ENCODE measurements at places on chromosomes 12 and 14.

GRCh38 chr12:10279937-10280336 lies 27.7 kb upstream of the KLRD1 start:
- no peak for DNase-seq

DNA sequence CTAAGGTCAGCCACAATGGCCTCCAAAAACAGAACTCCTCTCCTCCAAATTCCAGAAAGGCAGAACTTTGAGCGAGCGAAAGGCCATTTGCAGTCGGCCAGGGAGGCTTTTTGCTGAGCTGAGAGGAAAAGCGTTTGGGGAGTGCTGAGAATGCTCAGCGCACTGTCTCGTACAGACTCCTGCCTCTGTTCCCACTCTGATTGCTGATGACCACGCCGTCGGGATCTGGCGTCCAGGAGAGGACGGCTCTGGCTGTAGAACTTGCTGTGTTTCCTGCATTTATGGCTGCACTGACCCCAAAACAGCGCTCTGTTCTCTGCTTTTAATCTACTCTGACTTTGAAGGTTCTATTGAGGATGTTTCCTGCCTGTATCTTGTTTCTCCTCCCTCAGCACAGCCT lies 82.4 kb upstream of the WSCD2 start:
- no peak for DNase-seq

GRCh38 chr12:5384015-5384414 lies 47.9 kb upstream of the NTF3 start:
- no peak for DNase-seq

DNA sequence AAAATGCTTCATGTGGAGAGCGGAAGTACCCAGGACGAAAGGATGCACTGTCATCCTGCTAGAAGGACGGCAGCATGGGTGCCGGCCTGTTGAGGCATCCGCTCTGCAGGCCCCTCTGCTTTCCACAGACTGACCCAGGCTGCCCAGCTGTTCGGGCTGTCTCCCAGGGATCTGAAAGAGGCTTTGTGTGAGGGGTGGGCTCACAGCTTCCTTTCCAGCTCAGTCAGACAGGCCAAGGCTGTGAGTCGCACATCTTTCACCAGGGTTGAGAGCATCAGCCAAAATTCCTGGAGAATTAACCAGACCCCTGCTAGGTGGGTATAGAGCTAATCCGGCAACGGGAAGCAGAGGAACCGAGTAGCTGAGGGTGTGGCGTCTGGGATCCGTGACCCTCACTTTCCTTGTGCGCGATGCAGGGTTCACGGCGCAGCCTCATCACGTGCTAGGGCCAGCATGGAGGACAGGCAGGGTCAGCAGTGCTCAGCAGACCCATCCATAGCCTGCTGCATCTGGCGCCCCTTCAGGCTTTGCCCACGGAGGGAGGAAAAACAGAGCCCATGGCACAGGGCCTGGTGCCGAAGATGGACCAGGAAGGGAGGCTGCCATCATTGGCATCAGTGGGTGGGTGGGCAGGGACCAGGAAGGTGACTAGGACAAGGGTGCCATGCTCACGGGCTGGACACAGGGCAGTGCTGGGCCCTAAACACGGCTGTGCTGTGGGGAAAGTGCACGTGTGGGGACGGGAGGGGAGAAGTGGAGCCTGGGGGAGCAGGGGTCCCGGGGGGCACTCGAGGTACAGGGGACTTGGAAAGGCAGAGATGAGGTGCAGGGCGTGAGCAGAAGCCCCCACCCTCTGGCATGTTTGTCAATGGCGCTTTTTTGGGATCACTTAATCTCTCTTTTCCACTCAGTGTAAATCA lies 9.2 kb upstream of the SIVA1 start:
- no peak for DNase-seq

- DNase-seq: no peak
These were observed 176.6 kb downstream of the NRXN3 start for GRCh38 chr14:78346747-78347146.
